Central memory CD8-positive, alpha-beta T cell (primary cell): ENCODE measurements at places on chromosomes 2 and 18.

DNA sequence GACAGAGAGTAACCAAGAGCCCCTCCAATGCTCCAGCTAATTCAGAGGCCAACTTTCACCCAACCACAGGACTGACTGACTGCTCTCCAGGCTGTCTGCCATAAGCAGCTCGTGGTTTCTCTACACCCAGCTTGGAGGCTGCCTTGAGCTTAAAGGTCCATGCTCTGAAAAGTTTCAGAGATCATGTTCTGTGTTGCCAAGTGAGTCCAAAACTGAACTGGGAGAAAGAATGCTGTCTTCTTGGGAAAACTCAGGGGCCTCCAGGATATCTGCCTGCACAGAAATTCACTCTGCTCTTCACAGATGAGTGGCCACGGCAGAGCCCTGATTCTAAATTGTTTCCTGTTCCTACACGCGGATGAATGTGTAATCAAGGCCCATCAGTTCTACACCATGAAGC is 51.1 kb downstream of the LPIN2 start:
- no peak for DNase-seq

- no peak for DNase-seq
Observed at GRCh38 chr2:232027530-232027929, 66.0 kb downstream of the DIS3L2 start.

GRCh38 chr2:84306361-84306760 is 152.7 kb downstream of the SUCLG1 start:
- no peak for DNase-seq

- no peak for DNase-seq
Observed at GRCh38 chr2:170714381-170715061, 616 bp upstream of the SP5 start.

DNA sequence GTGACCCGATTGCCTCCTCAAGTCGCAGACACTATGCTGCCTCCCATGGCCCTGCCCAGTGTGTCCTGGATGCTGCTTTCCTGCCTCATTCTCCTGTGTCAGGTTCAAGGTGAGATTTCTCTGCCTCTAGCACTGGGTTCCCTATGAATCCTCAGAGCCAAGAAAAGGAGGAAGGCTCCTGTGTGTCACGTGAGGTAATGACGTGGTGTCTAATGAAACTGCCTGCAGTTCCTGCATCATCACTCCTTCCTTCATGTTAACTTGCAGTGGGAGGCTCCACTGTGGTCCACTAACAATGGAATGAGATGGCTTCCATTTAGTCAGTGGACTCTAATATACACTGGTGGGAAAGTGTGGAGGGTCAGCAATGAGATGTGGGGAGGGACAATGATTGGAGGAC is 559 bp downstream of the REG3G start:
- no peak for DNase-seq

DNA sequence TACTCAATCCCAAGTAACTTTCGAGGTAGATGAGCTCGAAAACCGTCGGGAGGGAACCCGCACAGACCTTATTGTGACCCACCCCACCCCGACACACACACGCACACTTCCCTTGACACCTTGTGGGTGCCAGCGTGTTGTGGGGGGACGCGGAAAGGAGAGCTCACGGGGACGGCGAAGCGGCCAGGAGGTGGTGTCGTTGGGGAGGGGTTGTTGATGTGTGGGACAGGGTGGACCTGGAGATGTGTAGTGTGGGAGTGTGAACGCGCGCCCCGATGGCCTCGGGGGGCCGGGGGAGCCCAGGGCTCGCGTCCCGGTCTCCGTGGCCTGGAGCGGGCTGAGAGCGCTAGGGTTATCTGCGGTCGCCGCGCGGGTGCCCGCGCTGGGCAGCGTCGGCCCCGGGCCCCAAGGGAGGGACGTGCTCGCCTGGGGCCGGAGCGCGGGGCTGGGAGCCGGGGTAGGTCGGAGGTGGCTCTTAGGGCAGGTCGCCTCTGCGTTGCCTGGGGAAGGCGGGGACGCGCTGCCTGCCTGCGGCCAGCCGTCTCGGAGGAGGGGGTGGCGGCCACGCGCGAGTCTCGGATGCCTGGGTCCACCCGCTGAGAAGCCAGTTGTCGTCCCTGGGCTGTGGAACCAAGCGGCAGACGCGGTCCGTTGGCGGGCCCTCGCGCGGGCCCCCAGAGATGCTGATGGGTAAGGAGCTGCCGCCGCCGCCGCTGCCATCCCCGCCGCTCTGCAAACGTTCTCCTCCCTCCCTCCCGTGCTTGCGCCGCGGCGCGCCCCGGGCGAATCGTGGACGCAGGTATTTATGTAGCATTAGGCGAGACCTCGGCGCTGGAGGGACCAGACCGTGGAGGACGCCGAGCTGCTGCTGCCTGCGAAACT is 1.6 kb downstream of the KLHL29 start:
- DNase-seq = no peak

GRCh38 chr2:239991689-239992314 is 33.3 kb downstream of the NDUFA10 start:
- no peak for DNase-seq

DNA sequence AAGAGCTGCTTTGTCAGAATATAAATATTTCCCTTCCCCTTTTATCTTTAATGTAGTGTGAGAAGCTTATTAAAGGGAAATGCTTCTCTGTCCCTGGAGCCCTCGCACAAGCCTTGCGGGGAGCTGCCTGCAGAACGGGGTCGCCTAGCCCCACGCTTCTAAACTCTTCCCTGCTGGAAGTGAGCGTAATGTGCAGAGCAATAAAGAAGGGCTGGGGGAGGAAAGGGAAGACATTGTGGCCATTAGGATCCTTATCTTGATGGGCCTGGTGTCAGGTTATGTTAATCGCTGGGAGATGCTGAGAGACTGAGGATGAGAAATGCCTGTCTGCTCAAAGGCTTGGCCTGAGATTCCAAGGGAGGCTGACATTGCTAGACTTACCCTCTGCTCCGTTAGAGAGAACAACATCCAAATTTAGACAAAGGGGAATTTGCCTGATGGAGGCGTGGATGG is 18.9 kb upstream of the FZD7 start:
- DNase-seq = no peak

DNA sequence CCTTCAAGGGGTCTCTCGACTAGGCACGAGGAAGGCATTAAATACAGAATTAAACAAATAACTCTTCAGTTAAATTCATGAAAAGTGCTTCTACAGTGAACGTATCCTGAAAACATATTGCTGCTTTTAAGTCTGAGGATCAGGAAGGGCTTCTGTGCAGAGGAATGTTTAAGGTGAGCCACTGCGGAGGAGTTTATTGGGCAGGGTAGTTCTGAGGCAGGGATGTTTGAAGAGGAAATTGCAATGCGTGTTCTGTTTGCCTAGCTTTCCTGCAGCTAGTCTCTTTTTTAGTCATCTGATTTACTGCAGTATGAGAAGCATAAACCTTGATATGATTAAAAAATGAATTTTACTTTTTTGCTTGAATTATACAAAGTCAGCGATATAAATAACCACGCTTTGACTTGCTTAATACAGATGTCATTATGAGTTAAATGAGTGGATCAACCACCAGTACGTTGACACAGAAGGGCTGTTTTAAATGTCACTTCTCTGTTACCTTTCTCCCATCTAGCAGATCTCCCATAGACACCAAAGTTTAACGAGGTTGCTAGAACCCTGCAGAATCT is 98.7 kb downstream of the CTNNA2 start:
- no peak for DNase-seq

DNA sequence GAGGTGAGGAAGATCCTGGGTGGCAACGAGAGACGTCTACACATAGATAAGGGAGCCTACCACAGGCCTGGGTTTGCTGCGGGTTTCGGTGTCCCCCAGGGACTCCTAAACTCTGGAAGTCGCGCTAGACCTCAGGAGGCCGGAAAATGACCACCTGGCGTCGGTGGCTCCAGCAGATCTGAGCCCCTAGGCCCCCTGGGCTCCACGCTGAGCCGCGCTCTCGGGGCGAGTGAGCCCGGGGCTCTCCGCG is 987 bp upstream of the DLX1 start:
- DNase-seq = no peak

DNA sequence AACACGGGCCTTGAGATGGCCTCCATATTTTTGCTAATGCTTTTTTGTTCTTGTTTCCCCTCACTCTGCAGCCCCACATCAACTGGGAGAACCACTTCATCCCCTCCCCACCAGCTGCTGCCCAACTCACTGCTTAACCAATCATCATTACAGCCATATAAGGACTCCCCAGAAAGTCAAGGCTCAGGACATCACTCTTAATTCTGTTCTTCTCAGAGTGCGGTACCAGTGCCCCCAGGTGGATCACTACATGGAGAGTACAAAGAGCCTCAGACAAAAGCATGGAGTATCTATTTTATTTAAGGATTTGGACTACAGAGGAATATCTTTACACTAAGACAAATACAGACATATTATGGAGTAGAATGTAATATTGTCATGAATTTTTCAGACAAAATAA is 340.6 kb downstream of the PAX3 start:
- DNase-seq = no peak

- no peak for DNase-seq
Observed at GRCh38 chr18:4211111-4211837, 243.8 kb downstream of the DLGAP1 start.

DNA sequence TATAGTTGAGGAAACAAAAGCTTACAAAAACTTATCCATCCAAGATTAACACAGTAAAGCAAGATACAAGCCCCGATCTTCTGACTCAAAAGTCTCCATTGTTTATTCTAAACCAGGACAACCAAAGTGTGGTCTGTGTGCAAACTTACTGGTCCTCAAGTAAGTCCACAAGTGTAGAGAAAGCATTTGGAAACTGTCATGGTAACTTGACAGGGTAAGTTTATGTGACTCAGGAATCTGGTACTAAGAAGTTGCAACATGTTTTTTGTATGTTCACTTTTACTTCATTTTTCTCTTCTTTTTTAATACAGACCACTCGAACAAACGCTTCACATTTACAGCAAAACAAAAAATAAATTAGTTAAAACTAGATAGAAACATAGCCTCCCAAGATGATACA is 9.4 kb downstream of the MBD2 start:
- DNase-seq = no peak

DNA sequence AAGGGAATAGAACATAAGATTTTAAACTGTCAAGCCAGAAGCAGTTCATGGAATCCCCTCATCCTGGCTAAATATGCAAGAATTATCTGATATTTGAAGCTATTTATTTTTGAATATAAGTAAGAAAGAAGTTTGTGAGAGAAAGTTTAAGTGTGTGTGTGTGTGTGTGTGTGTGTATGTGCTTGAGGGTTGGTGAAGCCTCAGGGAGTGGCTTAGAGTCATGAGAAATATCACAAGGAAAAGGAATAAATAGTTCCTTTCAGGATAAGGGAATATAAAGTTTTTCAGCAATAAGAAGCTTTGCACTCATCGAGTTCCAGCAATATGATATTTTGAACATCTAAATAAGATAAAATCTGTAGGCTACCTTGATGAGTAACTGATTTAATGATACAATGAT is 359.6 kb downstream of the MEIS1 start:
- no peak for DNase-seq

DNA sequence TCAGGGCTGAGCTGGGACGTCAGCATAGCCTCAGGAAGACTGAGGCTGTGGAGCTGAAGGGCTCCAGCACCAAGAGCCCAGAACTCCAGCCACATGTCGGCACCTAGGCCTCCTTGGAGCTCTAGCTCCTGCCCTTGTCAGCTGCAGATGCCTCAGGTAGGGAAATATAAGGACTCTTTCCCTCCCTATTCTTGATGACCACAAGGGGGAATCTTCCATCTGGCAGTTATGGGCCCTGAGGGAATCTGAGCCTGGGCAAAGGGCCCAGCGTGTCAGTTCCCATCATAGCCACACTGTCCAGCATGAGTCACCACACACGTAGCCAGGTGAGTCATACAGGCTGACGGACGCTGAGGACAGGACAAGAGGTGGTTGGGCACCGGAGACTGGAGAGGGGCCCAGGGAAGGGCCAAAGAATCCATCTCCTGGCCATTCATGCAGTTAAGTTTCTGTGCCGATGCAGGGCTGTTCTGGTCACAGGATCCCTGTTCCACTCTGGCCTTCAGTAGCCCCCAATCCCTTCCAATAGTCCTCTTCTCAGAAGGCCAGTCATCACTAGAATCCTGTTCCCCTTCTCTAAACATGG is 1.8 kb downstream of the MPV17 start:
- DNase-seq = no peak

DNA sequence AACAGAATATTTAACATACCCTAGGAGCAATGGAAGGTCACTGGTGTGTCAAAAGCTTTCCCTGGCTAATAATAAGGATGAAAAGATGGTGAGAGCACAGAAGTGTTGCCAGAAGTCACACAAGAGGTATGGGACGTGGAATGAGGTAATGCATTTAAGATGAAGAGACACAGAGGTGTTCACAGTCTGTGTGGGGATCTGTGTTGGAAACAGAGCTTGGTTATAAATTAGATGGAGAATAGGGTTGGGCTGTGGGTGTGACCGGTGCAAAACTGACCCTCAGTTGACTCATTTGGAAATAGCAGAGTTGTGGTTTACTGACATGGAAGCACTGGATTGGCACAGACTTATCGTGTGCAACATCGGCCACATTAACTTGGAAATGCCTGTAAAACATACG is 372.5 kb downstream of the SATB2 start:
- no peak for DNase-seq

DNA sequence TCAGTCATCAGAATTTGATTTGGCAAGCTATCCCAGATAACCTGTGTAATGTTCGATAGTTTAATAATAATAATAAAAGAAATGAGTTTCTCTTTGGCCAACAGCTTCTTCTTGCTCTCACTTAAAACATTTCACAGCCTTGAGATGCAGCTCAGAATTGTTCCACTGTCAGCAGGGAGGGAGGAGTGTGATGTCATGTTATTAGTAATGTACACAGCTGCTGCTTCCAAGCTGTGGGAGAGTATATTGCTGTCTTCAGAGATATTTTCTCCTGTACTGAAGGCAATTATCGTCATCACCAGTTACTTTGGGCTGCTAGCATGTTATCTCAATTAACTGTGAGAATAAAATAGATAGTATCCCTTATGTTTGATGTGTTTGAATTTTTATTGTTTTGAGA is 146.9 kb upstream of the MAP3K20 start:
- DNase-seq = no peak

GRCh38 chr2:68932402-68932801 is 20.3 kb downstream of the GKN2 start:
- DNase-seq = no peak

- DNase-seq = no peak
Observed at GRCh38 chr2:52939250-52939649, 828.4 kb upstream of the CHAC2 start.

DNA sequence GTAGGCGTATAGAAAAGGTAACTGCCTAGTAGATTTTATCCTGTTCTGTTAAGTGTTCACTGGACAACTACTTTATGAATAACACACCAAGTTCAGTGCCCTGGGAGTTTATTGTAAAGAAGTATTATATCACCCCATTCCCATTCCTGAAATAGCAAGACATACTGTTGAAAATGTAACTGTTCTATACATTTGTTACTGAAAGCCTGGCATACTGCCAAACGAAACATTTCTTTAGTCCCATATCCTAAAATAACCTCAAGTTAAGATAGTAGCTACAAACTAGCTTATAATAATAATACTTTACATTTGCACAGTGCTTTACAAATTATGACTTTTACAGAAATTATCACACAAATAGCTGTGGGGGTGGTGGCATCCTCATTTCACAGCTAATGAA is 25.1 kb downstream of the SPDYA start:
- no peak for DNase-seq
